ENCODE measurements at places on chromosomes 5 and 9.

GRCh38 chr5:172554562-172554961 lies 86.5 kb upstream of the NEURL1B start:
- DNase-seq: no peak

DNA sequence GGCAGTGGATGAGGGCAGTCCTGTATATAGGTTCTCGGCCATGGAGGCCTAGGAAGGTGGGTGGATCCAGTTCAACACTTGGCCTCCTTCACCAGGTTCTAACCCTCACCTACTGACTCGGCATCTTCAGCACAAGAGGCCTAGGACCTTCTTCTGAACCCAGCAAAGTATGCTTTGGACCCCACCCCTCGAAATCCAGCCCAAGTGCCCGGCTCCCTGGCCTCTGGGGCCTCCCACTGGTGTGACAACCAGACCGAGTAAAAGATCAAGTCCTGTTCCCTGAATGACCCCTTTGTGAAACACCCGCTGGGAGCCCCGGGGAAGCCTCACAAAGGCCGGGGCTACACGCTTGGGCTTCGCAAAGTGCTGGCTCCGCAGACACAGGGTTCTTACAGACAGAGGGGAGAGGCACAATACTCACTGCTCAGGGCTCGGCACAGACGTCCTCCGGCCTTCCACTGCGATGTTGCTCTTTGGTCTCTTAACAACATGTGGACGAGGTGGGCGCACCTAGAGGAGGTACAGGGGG lies 47.0 kb downstream of the CRB2 start:
- DNase-seq: no peak

- no peak for DNase-seq
Observed at GRCh38 chr5:77396017-77396416, 96.1 kb downstream of the WDR41 start.

DNA sequence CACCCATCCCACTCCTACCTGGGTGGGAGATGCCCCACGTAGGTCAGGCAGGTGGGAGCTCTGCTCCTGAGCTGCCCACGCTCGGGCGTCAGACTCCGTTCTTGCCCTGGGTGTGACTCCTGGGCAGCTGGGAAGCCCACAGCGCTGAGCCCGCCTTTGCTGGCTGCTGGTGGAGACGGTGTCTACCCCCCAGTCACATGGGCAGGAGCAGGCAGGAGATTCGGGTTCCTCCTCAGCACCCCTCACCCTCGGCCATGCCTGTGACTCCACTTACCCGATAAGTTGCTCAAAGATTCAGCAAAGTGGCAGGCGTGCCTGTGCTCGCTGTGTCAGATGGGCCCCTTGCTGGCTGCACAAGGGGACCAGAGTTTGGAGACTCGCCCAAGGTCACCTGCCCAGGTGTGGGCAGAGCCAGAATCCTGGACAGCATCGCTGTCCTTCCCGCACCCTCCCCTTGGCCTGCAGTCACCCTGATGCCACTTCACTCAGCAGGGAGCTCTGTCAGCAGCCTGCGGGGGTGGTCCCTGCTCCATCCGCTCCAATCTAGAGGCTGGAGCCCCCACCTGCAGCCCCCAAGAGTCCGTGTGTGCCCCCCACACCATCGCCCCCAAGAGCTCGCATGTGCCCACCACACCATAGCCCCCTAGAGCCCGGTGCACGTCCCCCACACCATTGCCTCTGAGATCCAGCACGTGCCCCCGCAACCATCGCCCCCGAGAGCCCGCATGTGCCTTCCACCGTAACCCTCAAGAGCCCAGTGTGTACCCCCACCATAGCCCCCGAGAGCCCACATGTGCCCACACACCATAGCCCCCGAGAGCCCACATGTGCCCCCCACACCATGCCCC lies 4.2 kb downstream of the LCN1 start:
- DNase-seq: no peak

- DNase-seq: no peak
Observed at GRCh38 chr9:121619545-121620324, 31.7 kb upstream of the DAB2IP start.

GRCh38 chr5:32027717-32028458 lies 146.2 kb downstream of the GOLPH3 start:
- no peak for DNase-seq

DNA sequence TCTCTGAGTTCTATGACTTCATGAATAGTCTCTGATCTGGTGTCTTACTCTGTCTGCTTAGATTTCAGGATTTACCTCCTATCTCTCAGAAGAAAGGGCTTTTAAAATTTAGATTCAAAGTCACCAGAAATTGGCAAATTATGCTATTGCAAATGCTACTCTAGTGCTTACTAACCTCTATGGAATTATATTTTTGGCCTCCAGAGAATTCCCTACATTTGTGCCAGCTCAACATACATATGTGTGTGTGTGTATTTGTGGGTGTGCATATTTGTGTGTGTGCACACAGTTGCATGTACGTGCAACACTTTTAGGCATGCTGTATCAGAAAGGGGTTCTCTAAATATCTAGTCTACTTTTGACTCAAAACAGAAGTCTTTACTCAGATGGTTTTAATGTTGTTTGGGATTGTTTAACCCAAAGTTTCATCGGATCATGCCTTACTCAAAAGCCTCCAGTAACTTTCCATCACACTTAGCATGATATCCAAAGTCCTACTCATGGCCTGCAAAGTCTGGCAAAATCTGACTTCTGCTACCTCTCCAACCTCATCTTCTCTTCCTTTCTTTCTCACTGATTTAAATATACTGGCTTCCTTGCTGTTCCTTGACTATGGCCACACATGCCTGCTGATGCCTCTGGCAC lies 147.6 kb upstream of the NR3C1 start:
- no peak for DNase-seq

DNA sequence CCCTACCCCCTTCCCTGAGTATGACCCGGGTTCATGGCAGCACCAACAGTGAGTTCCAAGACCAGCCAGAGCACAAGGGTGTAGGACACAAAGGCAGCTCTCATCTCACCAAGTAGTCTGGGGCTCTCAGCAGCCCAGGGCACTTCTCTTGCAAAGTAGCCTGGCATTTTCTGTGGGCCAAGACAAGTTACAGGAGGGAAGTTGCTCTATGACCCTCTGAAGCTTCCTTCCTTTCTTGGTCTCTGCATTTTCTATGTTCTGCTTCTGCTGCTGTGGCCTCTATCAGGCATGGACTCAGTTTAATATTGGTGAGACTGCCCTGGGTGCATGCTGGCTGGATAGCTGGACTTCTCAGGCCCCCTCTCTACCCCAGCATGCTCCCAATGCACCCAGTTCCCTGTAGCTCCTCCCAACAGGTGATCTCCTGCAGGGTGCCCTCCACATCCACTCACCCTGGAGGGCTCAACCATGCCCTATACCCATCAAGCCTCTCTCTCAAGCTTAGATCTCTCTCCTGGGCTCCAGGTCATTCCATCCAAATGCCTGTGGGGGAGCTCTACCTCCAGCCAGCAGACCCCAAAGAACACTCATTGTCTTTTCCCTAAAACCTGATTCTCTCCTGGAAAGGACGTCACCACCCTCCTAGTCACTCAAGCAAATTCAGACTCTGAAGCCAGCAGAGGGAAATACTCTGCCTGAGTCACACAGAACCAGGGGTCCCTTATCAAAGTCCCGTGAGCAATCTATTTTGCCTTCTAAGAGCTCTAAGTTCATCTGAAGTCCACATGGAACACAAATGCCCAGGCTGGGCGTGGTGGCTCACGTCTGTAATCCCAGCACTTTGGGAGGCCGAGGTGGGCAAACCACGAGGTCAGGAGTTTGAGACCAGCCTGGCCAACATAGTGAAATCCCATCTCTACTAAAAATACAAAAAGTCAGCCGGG lies 13.8 kb downstream of the TBC1D2 start:
- no peak for DNase-seq

DNA sequence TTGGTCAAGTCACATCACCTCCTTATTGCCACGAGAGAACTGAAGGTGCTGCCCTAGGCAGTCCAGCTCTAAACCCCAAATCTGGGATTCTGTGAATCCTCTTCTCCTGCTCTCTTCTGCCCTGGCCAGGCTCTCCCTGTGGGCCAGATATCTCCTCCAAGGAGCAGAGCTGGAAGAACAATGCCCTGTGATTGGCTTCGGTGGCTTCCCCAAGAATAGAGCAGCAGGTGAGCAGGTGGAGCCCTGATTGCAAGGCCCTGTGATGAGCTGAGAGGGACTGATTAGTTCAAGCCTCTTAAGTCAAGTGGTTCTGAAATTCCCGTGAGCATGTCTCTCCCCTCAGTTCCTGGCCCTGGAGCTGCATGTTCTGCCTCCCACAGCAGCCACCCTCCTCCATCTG lies 175.3 kb upstream of the BRINP1 start:
- DNase-seq: no peak

GRCh38 chr5:170917113-170917512 lies 55.3 kb downstream of the RANBP17 start:
- no peak for DNase-seq

- no peak for DNase-seq
Observed at GRCh38 chr5:82719368-82719767, 357.8 kb downstream of the TMEM167A start.
